ENCODE measurements at places on chromosomes 7 and 10.

GRCh38 chr10:9643782-9644181, 1373.9 kb upstream of the CELF2 start:
- H3K27ac ChIP-seq, result no peak overlapping the region
- H3K4me3 ChIP-seq, result no peak overlapping the region
- H3K36me3 ChIP-seq, result peaks cover 5% of the 10 kb centered on the region
- H3K4me1 ChIP-seq, result no peaks in the 10 kb centered on the region
- DNase-seq, result no peak

GRCh38 chr7:116886543-116887156, 24.3 kb downstream of the CAPZA2 start:
- no peak overlapping the region for H3K4me3 ChIP-seq
- peaks cover 2% of the 10 kb centered on the region for H3K4me1 ChIP-seq
- H3K36me3 ChIP-seq, result peaks cover 26% of the 10 kb centered on the region
- no peak overlapping the region for H3K27ac ChIP-seq
- no peak for DNase-seq

- peak overlapping the region; percentile 66 for H3K27ac ChIP-seq
- H3K27me3 ChIP-seq, result no peaks in the 10 kb centered on the region
- no peak overlapping the region for H3K4me3 ChIP-seq
Measured at GRCh38 chr7:69817121-69817520, 218.8 kb downstream of the AUTS2 start.

DNA sequence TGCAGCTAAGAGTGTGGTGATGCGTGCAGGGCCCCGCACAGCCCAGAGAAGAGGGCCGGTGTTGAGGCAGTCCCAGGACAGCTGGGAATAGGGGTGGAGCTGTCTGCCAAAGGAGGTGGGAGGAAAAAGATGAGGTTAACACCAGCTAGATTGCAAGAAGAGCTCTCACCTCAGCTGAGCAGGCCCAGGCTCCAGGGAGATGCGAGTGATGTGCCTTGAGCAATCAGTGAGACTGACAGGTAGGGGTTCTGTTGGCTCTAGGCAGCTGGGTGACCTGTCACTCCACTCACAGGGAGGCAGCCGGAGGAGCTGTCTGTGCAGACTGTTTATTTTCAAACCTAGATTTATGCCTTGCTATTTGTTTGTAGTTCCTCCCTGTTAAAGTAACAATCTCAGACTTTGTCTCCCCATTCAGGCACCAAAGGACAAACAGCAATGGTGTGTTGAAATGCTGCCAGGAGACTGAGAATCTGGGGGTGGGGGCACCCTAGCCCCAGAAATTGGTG, 205.1 kb upstream of the CXCL12 start:
- H3K4me3 ChIP-seq, result no peak overlapping the region
- peaks cover 30% of the 10 kb centered on the region for H3K4me1 ChIP-seq
- no peak for DNase-seq
- no peak overlapping the region for H3K27ac ChIP-seq

- no peak overlapping the region for H3K4me3 ChIP-seq
- peaks cover 90% of the 10 kb centered on the region for H3K27me3 ChIP-seq
- no peak overlapping the region for H3K27ac ChIP-seq
- peaks cover 22% of the 10 kb centered on the region for H3K4me1 ChIP-seq
- no peaks in the 10 kb centered on the region for H3K36me3 ChIP-seq
Measured at GRCh38 chr10:101226491-101227428, 2.5 kb downstream of the LBX1 start.

- H3K4me3 ChIP-seq, result no peak overlapping the region
- no peak for DNase-seq
- H3K4me1 ChIP-seq, result peaks cover 39% of the 10 kb centered on the region
- H3K36me3 ChIP-seq, result no peaks in the 10 kb centered on the region
Measured at GRCh38 chr7:26556061-26556881, 264.6 kb downstream of the SNX10 start.

- H3K27ac ChIP-seq, result no peak overlapping the region
- DNase-seq, result no peak
- H3K36me3 ChIP-seq, result no peaks in the 10 kb centered on the region
- H3K4me3 ChIP-seq, result no peak overlapping the region
- no peaks in the 10 kb centered on the region for H3K4me1 ChIP-seq
- no peaks in the 10 kb centered on the region for H3K27me3 ChIP-seq
Measured at GRCh38 chr7:156376317-156376716, 264.3 kb upstream of the RNF32 start.

GRCh38 chr10:5576780-5577624, 52.2 kb downstream of the CALML3 start:
- no peak for DNase-seq
- peak overlapping the region; percentile 60 for H3K27ac ChIP-seq
- peaks cover 5% of the 10 kb centered on the region for H3K36me3 ChIP-seq
- H3K27me3 ChIP-seq, result no peaks in the 10 kb centered on the region
- no peak overlapping the region for H3K4me3 ChIP-seq

DNA sequence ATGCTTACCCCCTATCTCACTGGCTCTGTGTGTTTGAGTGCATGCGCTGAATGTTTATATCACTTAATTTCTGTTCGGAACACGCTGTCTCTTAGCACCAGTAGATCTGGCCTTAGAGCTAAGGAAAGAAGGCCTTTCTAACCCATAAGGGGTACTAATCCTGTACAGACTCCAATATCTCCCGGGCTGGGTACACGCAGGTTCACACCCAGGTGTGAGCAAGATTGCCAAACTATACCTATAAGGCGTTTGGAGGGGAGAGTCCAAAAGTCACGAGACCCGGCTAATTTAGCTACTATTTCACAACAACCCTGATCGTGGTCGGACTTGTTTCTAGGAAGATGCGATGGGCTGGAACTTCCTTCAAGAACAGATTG, 727 bp upstream of the PDSS1 start:
- peaks cover 20% of the 10 kb centered on the region for H3K27me3 ChIP-seq
- H3K4me3 ChIP-seq, result peak overlapping the region; percentile 97
- peaks cover 16% of the 10 kb centered on the region for H3K4me1 ChIP-seq
- H3K27ac ChIP-seq, result peak overlapping the region; percentile 89

DNA sequence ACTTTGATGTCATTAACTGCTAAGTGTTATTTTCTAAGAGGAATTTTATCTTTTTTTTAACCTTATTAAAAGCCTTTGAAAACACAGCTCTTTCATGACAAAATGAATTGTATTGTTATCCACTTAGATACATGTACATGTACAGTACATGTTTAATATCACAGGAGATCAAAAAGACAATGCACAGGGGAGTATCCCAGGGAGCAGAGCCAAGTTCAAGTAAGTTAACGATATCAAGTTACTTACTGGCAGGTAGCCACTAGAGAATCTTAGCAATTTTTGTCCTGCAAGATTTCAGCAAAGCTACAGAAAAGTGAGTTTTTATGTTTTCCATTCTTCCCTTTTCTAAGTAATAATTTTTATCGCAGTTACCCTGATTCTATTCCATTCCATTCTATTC, 33.9 kb upstream of the ARL4A start:
- H3K27ac ChIP-seq, result peak overlapping the region; percentile 93
- no peaks in the 10 kb centered on the region for H3K36me3 ChIP-seq
- no peaks in the 10 kb centered on the region for H3K27me3 ChIP-seq
- H3K4me3 ChIP-seq, result no peak overlapping the region
- H3K4me1 ChIP-seq, result peaks cover 52% of the 10 kb centered on the region
- no peak for DNase-seq
